ENCODE measurements at places on chromosomes 16 and 17.
A peak's percentile ranks its signal among the peaks of the same experiment; 100 is the strongest.

GRCh38 chr16:75789237-75789636, 62.9 kb upstream of the CPHXL start:
- peak; percentile 60 for DNase-seq

GRCh38 chr16:1678500-1679098, 520 bp downstream of the JPT2 start:
- DNase-seq = peak; percentile 26

GRCh38 chr16:27285676-27286196, 17.2 kb upstream of the NSMCE1 start:
- no peak for DNase-seq

GRCh38 chr16:79081297-79082066, 519.1 kb downstream of the MAF start:
- peak; percentile 88 for DNase-seq

- peak; percentile 71 for DNase-seq
Observed at GRCh38 chr17:72863526-72864211, 228.8 kb downstream of the SLC39A11 start.

- DNase-seq = no peak
Observed at GRCh38 chr16:19419698-19420075, 2.0 kb downstream of the TMC5 start.
